ENCODE measurements at places on chromosomes 16 and 17.

GRCh38 chr16:86338403-86339115, 171.8 kb upstream of the FOXF1 start:
- DNase-seq = no peak

DNA sequence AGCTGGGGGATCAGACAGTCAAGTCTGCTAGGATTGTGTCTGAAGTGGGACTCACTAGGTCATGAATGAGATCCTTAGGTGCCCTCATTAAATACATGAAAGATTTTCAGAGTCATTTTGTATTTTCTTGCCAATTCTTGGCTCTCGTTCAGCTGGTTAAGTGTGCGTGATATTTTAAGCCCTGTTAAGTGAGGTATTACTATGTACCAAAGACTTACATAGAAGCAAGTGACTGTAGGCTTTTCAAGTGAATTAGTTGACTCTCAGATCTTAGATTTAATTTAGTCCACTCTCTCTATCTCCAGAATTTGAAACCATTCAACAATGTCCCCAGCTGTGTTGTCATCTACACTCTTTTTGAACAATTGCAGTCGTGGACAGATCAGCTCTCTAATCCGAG, 219.4 kb downstream of the FOXL1 start:
- no peak for DNase-seq

DNA sequence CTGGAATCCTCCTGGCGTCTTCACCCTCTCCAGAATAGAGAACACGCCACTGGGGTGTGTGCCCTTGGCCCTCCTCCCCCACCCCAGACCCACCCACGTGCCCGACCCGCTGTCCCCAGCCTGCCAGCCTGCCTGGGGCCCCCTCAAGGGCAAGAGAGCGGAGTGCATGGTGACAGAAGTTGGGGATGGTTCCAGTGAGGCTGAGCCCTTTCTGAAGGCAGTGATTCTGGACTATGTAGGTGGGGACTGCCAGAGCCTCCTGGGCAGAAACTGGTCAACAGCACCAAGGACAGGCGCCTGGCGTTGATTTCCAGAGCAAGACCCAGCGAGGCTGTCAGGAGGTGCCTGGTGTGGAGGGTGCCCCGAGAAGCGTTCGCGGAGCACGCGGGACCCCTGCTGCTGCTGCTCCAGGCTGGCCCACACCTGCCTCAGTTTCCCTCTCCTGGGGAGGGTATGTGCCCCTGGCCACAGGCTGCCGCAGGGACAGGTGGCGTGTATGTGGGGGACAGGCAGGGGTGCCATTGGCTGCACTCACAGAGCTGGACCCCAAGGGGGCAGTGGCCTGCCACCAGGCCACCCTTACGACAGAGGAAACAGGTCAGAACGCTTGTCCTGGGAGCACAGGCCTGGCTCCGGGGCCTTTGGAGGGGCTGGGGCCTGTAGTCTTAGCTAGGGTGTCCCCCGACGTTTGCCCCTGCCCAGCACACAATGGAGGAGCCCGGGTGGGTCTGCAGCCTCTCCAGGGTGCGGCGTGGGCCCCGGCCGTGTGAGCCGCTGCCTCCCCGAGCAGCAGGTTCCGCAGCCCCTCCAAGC, 1.2 kb downstream of the SSTR5 start:
- no peak for DNase-seq

- DNase-seq = no peak
Measured at GRCh38 chr17:17898673-17899072, 61.9 kb upstream of the SREBF1 start.

DNA sequence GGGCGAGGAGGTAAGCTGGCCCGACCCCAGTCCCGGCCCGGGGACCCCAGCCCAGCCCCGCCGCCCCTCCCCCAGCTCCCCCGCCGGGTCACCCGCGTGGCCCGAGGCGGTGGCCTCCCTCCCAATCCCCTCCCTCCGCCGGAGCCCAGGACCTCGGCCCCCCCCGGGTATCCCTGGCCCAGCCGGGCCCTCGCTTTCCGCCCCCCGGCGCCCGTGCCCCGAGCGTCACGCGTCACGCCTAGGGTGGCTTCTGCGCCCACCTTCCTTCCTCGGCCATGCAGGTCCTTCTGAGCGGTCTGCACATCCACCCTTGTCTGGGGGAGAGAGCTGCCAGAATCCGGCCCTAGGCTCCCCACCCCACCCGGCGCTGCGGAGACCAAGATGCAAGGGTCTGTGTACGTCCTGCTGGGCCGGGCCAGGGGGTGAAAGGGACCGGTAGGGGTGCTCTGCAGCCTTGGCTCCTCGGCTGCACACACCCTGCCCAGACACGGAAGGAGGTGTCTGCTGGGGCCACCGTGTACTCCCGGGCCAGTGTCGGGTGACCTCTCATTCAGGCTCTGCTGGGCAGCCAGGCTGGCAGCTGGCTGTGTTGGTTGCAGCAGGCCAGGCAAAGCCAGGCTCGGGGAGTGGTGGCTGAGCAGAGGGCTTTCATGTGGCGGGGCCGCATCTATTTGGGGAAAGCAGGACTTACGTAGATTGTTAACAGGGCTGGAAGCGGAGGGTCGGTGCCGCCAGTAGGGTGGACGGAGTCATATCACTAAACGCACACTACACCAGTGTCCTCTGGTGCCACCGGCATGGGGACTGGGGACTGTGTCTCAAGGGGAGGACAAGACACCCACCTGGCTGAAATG, 754 bp downstream of the RAB11FIP4 start:
- no peak for DNase-seq

GRCh38 chr16:28001184-28001583, 62.3 kb downstream of the GSG1L start:
- DNase-seq = no peak

DNA sequence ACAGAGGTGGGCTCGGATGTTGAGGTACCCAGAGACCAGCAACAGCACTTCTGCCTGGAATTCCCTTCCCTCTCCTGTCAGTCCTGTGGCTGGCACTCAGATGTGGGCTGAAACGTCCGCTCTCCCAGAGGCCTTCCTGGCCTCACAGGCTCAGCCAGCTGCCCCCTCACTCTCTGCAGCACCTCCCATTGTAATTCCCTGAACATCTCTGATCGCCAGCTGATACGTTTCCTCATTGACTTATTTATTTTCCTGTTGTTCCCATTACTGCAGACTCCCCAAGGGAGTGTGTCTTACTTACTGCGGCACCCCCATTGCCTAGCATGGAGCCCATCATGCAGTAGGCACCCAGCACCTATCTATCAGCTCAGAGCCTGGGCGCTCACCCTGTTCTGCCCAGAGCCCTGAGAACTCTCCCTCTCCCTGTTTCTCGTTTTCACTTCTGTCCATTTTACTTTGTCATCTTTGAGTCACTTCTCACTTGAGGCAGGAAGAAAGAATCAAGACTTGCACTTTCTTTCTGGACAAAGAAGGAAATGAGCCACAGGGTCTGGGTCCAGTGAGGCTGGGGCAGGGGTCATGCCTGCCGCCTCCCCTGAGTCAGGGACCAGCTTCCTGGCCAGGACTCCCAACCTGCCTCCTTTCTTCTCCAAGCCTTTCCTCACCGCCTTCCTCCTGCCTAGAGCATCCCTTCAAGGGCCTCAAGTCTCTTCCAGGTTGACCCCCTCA, 10.2 kb downstream of the CDH5 start:
- no peak for DNase-seq

- DNase-seq = no peak
Measured at GRCh38 chr16:22329199-22329695, 32.0 kb downstream of the POLR3E start.

- DNase-seq = no peak
Measured at GRCh38 chr16:88739139-88739976, 33.1 kb downstream of the CTU2 start.

DNA sequence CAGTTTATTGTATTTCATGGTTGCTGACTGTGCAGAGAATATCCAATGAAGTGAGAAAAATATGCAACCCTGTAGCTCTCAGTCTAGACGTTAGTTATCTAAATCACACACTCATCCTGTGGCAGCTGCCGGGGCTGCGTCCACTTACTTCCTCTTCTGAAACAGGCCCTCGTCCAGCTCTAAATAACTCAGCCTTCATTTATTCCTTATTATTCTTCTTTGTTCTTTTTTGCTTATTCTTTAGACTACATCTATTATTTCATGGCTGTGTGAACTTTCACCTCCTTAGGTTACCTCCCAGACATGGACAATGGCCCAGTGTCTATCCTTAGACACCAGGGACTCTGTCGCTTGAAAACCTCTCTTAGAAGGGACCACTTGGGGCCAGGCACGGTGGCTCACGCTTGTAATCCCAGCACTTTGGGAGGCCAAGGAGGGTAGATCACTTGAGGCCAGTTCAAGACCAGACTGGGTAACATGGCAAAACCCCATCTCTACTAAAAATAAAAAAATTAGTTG, 3.4 kb upstream of the THUMPD1 start:
- DNase-seq = no peak

DNA sequence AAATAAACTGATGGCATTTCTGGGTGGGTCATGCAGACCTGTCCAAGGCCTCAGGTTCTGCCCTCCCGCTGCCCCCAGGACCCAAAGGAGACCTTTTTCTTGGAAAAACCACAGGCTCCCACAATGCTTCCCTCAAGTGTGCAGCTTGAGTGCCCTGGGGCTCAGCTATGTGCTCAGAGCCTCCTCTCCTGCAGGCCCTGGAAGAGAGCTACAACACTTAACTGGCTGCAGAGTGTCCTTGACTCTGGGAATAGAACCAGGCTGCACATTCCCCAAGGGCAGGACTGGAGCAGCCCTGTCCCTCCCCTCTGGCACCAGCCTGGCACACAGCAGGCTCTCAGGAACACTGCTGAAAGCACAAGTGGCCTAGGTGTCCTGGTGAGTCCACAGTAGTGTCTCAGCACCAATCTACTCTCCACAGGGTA, 4.8 kb upstream of the SREBF1 start:
- DNase-seq = no peak

DNA sequence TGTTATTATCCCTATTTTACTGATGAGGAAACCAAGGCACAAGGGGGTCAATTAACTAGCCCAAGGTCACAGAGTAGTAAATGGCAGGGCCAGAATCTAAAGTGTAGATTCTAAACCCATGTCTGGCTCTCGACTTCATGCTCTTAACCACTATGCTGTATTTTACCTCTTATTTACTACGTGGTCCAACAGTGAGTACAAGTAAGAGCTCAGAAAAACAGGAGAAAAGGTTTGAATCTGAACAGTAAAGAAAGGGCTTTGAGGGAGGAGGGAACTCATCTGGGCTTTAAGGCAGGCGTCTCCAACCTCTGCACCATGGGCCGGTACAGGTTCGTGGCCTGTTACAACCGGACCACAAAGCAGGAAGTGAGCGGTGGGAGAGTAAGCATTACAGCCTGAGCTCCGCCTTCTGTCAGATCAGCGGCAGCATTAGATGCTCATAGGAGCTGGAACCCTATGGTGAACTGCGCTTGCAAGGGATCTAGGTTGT, 62.9 kb downstream of the SMURF2 start:
- no peak for DNase-seq

DNA sequence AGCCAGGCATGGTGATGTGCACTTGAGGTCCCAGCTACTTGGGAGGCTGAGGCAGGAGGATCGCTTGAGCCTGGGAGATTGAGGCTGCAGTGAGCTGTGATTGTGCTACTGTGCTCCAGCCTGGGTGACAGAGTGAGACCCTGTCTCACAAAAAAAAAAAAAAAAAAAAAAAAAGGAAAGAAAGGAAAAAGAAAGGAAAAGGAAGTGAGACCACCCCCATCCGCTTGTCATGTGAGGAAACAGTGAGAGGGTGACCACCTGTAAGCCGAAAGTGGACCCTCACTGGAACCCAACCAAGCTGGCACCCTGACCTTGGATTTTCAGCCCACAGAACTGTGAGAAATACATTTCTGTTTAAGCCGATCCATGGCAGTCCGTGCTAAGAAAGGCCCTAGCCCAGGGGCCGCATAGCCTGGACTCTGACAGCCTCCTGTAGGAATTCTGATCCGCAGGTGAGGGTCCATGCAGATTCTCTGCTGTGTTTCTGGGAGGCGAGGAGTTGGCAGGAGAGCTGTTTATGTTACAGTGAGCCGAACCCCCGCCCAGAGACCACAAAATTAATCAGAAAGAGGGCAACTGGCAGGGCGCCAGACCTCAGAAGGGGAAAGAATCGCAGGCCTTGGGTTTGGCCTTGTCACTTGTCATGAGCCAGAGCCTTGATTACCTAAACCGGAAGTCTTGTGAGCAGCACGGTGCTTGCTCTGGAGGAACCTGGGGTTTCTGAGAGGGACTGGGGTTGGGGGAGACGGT, 945 bp downstream of the SGSH start:
- peak; percentile 88 for DNase-seq

DNA sequence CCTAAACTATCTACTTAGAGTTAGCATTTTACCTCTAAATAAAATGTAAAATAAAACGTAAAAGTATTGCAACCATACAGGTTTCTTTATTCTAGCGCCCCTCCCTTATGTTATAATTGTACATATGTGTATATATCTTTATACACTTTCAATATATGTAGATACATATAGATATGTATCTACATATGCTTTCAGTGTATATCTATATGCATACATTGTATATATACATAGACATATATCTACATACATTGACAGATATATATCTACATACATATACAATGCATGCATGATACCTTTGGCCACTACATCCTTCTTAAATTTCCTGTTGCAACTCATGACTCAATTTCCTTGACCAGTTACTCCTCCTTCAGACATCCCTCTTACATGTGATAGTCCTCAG, 16.7 kb downstream of the BPTF start:
- no peak for DNase-seq

GRCh38 chr17:43403846-43404245, 5.1 kb downstream of the ARL4D start:
- no peak for DNase-seq

DNA sequence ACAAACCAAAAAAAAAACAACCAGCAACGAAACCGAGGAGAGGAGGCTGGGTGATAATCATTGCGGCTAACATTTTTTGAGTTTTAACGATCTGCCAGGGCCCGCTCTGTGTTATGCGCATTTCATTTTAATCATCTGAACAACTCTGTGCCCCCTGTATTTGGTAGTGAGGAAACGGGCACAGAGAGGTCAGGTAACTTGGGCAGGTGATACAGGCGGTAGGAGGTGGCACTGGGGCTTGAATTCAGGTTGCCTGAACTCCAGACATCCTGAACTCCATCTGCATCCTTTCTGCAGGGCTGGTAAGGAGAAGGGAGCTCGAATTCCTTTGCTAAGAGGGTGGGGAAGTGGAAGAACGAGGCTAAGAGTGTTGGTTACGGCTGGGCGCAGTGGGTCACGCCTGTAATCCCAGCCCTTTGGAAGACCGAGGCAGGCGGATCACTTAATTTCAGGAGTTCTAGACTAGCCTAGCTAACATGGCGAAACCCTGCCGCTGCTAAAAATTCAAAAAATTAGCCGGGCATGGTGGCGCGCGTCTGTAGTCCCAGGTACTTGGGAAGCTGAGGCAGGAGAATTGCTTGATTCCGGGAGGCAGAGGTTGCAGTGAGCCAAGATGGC, 1.1 kb downstream of the CLUAP1 start:
- DNase-seq = no peak

- no peak for DNase-seq
Measured at GRCh38 chr16:22217890-22218730, 12.0 kb downstream of the EEF2K start.

GRCh38 chr17:43861960-43862359, 15.0 kb downstream of the CD300LG start:
- no peak for DNase-seq

GRCh38 chr16:67104845-67105244, 4.9 kb upstream of the PHAF1 start:
- DNase-seq = no peak

GRCh38 chr16:75343941-75344340, 89.4 kb downstream of the CFDP1 start:
- no peak for DNase-seq

GRCh38 chr17:72362376-72363088, 241.7 kb downstream of the SOX9 start:
- DNase-seq = peak; percentile 97

GRCh38 chr16:87435372-87436224, 43.5 kb downstream of the MAP1LC3B start:
- DNase-seq = no peak

- DNase-seq = no peak
Measured at GRCh38 chr17:79983456-79983855, 52.2 kb downstream of the TBC1D16 start.

- DNase-seq = no peak
Measured at GRCh38 chr16:10923650-10924214, 18.5 kb downstream of the DEXI start.

Measured in RCC 7860 (cell line).